ENCODE measurements at places on chromosomes 6 and 20. TPM values are rescaled to one million over a fixed set of nuclear protein-coding genes. Genes with fewer than 3 reads are reported as not detected.

DNA sequence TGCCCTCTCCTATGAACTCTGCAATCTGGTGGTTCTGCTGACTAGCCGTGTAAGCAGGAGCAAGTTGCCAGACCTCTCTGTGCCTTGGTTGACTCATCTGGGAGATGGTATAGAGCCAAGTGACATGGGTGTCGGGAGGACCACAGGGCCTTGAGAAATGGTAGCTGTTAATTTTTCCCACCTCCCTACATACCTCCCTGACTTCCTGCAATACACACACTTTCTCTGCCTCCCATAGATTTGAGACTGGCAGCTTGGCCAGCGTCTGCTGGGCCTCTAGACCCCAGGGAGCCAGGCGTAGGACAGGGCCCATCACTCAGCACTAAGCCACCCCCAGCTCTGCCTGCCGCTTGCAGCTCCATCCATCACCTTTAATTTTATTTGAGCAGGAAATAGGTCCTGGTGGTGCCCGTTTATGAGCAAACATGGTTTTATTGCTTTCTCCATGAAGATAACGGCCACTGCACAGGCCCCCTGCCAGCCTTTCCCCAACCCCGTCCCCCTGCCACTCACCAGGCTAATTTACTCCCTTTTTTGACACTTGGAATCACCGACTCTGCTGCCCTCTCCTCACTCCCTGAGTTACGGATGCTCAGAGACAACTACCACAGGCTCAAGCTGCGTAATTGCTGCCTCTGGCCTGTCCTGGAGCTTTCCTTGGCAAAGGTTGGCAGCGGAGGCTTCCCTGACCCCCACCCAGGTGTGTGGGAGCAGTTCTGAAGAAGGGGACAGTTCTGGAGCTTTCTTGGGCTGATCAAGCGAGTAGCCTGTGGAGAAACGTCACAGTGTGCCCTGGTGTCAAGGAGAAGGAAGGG, 11.1 kb downstream of the GLP1R start:
- peaks cover 6% of the 10 kb centered on the region for H3K4me1 ChIP-seq
- H3K36me3 ChIP-seq = no peaks in the 10 kb centered on the region
- DNase-seq = no peak
- no peak overlapping the region for H3K27ac ChIP-seq
- H3K4me3 ChIP-seq = no peak overlapping the region
- H3K27me3 ChIP-seq = peaks cover 57% of the 10 kb centered on the region

- no peak overlapping the region for H3K27ac ChIP-seq
- DNase-seq = no peak
- H3K4me3 ChIP-seq = no peak overlapping the region
- H3K27me3 ChIP-seq = no peaks in the 10 kb centered on the region
Measured at GRCh38 chr6:11607383-11607782, 69.8 kb downstream of the TMEM170B start.

GRCh38 chr6:169252505-169253189, 999 bp downstream of the THBS2 start:
- H3K4me1 ChIP-seq = peaks cover 38% of the 10 kb centered on the region
- peaks cover 3% of the 10 kb centered on the region for H3K36me3 ChIP-seq
- H3K4me3 ChIP-seq = peak overlapping the region; percentile 66
- DNase-seq = no peak
- no peak overlapping the region for H3K27ac ChIP-seq

DNA sequence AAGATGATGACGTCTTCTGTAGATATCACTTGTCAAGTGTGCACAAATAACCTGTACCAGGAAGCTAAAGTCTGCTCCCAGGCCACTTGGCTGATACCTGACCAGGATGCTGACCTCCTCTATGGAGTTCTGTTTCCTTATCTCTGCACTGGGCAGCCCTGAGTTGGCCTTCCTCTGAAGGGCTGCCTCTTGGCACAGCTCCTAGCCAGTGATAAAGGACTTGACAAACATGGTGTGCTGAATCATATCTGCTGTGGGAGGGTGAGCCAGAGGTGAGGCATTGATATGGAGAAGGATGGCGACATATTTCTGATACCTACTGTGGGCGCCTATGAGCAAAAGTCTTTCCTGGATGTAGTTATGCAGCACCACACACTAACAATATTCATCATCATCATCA, 32.8 kb upstream of the FOXA2 start:
- H3K36me3 ChIP-seq = no peaks in the 10 kb centered on the region
- no peaks in the 10 kb centered on the region for H3K4me1 ChIP-seq
- no peak overlapping the region for H3K4me3 ChIP-seq
- peaks cover 77% of the 10 kb centered on the region for H3K27me3 ChIP-seq
- no peak for DNase-seq
- H3K27ac ChIP-seq = no peak overlapping the region

DNA sequence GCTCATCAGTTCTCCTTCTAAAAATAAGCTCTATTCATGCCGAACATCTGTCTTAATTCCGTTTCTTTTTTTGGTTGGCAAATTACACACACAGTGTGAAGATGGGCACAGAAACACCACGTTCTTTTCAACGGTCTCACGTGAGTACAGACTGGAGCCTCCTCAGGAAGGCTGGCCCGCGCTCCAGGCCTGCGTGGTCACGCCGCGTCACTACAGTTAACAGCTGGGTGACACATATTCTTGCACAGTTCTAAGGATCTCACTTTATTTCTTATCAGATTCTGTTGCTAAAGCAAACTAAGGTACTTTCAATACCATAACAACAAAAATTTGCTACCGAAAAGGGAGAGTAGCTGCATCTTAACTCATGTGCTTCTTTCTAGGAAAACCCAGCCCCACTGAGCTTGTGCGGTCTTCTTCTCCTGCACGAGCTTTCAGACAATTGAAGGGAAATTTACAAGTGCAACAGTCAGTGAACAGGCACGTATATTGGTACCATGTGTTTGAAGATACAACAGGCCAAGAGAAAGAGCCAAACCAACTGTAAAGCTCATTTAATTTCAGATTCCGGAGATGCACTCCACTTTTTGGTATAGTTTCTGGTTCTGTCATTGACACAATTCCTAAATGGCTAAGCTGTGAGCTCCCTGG, 55.6 kb upstream of the MPC1 start:
- no peak for DNase-seq
- H3K27me3 ChIP-seq = no peaks in the 10 kb centered on the region
- no peaks in the 10 kb centered on the region for H3K4me1 ChIP-seq
- H3K27ac ChIP-seq = no peak overlapping the region
- peaks cover 3% of the 10 kb centered on the region for H3K36me3 ChIP-seq
- no peak overlapping the region for H3K4me3 ChIP-seq

DNA sequence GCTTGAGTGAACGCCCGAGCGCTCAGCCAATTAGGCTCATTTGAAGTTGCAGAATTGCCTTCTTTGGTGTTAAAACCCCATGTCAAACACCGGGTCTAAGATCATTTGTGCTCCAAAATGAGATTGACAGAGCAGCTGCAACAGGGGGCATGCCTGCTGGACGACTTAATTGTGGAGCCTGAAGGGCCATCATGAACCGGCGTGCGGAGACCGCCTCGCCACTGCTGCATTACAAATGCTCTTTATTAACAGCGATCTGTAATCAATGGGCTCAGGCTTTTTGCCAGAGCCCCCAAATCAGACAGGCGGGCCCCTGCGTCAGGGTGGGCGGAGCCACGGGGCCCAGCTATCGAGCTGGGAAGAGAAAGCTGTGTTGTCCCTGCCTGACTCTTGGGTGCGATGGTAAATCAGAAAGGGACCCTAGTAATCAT, 183.2 kb downstream of the SIM1 start:
- no peaks in the 10 kb centered on the region for H3K4me1 ChIP-seq
- no peaks in the 10 kb centered on the region for H3K36me3 ChIP-seq
- H3K4me3 ChIP-seq = peak overlapping the region; percentile 62
- peak; percentile 37 for DNase-seq

- H3K4me1 ChIP-seq = peaks cover 11% of the 10 kb centered on the region
- peaks cover 32% of the 10 kb centered on the region for H3K27me3 ChIP-seq
- no peak overlapping the region for H3K27ac ChIP-seq
- H3K4me3 ChIP-seq = no peak overlapping the region
- DNase-seq = no peak
- peaks cover 5% of the 10 kb centered on the region for H3K36me3 ChIP-seq
Measured at GRCh38 chr20:45409521-45410272, 1.6 kb downstream of the DBNDD2 start.

GRCh38 chr20:57713505-57713903, 3.7 kb upstream of the PMEPA1 start:
- no peak for DNase-seq
- peaks cover 23% of the 10 kb centered on the region for H3K4me1 ChIP-seq
- H3K27ac ChIP-seq = no peak overlapping the region
- H3K4me3 ChIP-seq = no peak overlapping the region
- H3K27me3 ChIP-seq = no peaks in the 10 kb centered on the region

- no peaks in the 10 kb centered on the region for H3K4me1 ChIP-seq
- no peaks in the 10 kb centered on the region for H3K27me3 ChIP-seq
- no peak overlapping the region for H3K27ac ChIP-seq
- H3K4me3 ChIP-seq = no peak overlapping the region
- DNase-seq = no peak
Measured at GRCh38 chr20:9246731-9247130, 177.8 kb downstream of the PLCB4 start.

DNA sequence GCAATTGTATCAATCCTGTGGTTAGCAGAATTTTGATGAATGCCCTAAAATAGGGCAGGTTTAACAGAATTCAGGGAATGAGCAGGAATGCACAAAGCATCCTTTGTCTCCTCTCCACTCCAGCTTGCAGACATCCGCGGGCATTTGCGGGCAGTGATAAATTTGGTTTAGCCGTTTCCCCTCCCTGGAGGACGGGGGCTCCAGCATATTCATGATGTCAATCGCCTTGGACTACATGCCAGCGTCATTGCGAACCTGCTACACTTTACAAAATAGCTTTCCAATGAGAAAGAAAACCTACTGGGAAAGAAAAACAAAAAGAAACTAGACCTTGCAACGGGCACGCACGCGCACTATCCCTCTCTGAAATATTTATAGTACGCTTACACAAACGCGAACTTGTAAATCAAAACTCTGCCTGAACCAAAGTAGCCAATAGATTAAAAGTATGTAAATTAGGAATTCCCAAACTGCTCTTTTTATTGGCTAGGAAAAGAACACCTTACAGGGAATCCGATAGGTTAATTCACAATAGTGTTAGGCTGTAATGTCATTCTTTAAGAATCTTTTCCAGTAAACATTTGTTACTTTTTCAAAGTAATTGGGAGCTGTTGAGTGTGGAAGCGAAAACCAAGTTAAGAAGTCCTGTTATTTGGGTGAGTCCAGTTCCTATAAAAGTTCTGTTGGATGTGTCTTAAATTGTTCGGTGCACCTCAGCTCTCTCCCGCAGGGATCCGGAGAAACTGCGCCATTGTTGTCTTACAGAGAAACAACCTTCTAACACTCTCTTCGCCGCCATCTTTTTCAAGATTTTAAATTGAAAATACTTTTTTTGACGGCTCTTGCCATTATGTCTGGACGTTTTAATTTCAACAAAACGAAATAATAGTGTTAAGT, 136.7 kb downstream of the HFE start:
- no peaks in the 10 kb centered on the region for H3K27me3 ChIP-seq
- no peak for DNase-seq
- H3K27ac ChIP-seq = no peak overlapping the region
- peaks cover 28% of the 10 kb centered on the region for H3K4me1 ChIP-seq
- H3K36me3 ChIP-seq = no peaks in the 10 kb centered on the region
- H3K4me3 ChIP-seq = no peak overlapping the region

LPA gene
- total RNA-seq = 2.0 TPM

- peaks cover 7% of the 10 kb centered on the region for H3K36me3 ChIP-seq
- H3K4me3 ChIP-seq = no peak overlapping the region
- DNase-seq = no peak
- peaks cover 32% of the 10 kb centered on the region for H3K4me1 ChIP-seq
- no peaks in the 10 kb centered on the region for H3K27me3 ChIP-seq
Measured at GRCh38 chr6:128443553-128443952, 76.8 kb downstream of the PTPRK start.

- no peak for DNase-seq
- no peak overlapping the region for H3K4me3 ChIP-seq
- H3K4me1 ChIP-seq = peaks cover 6% of the 10 kb centered on the region
- H3K27ac ChIP-seq = no peak overlapping the region
Measured at GRCh38 chr6:97591955-97592354, 308.9 kb upstream of the MMS22L start.

DNA sequence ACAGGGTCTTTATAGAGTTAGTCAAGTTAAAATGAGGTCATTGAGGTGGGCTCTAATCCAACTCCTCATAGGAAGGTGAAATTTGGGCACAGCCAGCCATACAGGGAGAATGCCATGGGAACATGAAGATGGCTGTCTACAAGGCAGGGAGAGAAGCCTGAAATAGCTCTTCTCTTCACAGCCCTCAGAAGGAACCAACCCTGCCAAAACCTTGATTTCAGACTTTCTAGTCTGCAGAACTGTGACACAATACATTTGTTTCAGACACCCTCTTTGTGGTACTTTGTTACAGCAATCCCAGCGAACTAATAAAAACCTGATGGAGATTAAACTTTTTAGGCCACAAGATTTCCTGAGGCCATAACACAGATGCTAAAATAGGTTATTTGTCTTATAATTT, 43.1 kb upstream of the HECA start:
- no peak for DNase-seq
- H3K4me3 ChIP-seq = no peak overlapping the region
- H3K27me3 ChIP-seq = no peaks in the 10 kb centered on the region
- no peak overlapping the region for H3K27ac ChIP-seq
- H3K4me1 ChIP-seq = no peaks in the 10 kb centered on the region

BHLHE23 gene
- total RNA-seq = not detected

PAK5 gene
- 0.42 TPM for total RNA-seq

GRCh38 chr6:132136981-132137380, 185.8 kb upstream of the CCN2 start:
- no peak overlapping the region for H3K27ac ChIP-seq
- H3K4me1 ChIP-seq = peaks cover 12% of the 10 kb centered on the region
- no peak for DNase-seq
- H3K36me3 ChIP-seq = no peaks in the 10 kb centered on the region

- peaks cover 53% of the 10 kb centered on the region for H3K4me1 ChIP-seq
- no peak for DNase-seq
- no peaks in the 10 kb centered on the region for H3K36me3 ChIP-seq
- H3K27ac ChIP-seq = peak within 1 kb of the TSS; percentile 94
Measured at GRCh38 chr20:62367136-62367632, at the start of gene LAMA5. Gene LAMA5 (minus strand): TSS chr20:62367312. CDS start chr20:62367245, 67 bp downstream.

- H3K4me1 ChIP-seq = peaks cover 62% of the 10 kb centered on the region
- H3K36me3 ChIP-seq = peaks cover 2% of the 10 kb centered on the region
- DNase-seq = no peak
- H3K4me3 ChIP-seq = no peak overlapping the region
- no peaks in the 10 kb centered on the region for H3K27me3 ChIP-seq
Measured at GRCh38 chr6:116928677-116929076, 51.6 kb downstream of the RFX6 start.

DNA sequence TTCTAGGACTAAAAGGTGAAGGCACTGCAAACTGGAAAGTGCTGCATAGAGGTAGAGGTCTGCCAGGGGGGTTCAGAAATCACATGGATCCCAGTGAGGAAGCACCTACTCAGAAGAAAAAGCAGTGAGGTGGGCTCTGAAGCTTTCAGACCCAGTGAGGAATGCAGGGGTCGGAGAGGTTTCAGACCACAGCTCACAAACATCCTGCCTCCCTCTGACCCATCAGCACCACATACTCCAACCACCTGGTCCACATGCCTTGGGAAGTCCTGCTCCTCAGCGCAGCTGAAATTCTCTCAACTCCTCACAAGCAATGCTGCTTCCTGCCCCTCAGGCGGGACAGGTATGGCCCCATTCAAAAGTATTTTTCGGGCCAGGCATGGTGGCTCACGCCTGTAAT, 20.2 kb downstream of the MRPL14 start:
- H3K4me3 ChIP-seq = no peak overlapping the region
- H3K27ac ChIP-seq = no peak overlapping the region
- H3K4me1 ChIP-seq = no peaks in the 10 kb centered on the region
- DNase-seq = no peak
- H3K27me3 ChIP-seq = no peaks in the 10 kb centered on the region

- H3K27me3 ChIP-seq = no peaks in the 10 kb centered on the region
- H3K36me3 ChIP-seq = no peaks in the 10 kb centered on the region
- peaks cover 15% of the 10 kb centered on the region for H3K4me1 ChIP-seq
- DNase-seq = no peak
Measured at GRCh38 chr6:44842616-44843015, 455.1 kb downstream of the CDC5L start.
